Activated CD4-positive, alpha-beta T cell treated with anti-CD3 and anti-CD28 coated beads for 36 hours (primary cell): ENCODE measurements at places on chromosomes 11 and 22.
A peak's percentile ranks its signal among the peaks of the same experiment; 100 is the strongest.

DNA sequence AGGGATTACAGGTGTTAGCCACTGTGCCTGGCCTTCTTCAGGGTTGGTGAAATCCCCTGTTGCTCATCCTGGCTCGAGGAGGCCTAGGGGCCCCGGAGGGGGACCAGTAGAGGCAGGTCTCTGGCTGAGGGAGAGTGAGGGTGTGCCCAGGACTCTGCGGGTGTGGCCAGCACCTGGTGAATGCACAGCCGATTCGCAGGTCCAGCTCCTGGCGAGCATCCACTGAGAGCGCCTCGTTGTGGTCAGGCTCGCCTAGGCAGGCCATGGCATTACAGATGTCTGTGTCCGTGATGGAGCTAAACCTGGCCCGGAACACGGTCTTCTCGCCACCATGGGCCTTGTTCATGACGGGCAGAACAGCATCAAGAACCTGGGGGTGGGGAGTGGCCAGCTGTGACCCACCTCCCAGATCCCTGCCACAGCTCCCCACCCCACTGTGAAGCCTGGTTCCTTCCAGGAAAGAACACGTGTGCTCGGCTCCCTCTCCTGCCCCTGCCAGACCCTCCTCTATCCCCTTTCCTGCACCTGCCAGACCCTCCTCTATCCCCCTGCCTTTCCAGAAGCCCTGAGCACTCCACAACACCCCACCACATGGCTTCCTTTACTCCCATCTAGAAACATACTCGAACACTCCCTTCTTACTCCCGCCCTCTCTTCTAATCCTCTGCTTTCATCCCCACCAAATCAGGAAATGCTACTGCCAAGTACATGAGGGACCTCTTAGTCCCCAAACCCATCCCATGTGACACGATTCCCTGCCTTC lies 12.4 kb downstream of the TOP3B start:
- no peak for DNase-seq

- DNase-seq = no peak
These were observed 42.5 kb downstream of the DGCR2 start for GRCh38 chr22:19079691-19080090.

- peak; percentile 42 for DNase-seq
These were observed 762 bp upstream of the TBC1D22A start for GRCh38 chr22:46761539-46762237.

GRCh38 chr22:30906946-30907345 lies 61.6 kb downstream of the MORC2 start:
- DNase-seq = no peak

DNA sequence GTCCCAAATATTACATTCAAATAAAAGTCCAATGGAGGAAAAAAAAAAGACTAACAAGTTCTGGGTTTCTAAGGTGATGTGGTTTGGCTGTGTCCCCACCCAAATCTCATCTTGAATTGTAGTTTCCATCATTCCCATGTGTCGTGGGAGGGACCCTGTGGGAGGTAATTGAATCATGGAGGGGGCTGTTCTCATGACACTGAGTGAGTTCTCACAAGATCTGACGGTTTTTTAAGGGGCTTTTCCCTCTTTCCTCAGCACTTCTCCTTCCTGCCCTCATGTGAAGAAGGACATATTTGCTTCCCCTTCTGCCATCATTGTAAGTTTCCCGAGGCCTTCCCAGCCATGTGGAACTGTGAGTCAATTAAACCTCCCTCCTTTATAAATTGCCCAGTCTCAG lies 7.9 kb upstream of the MS4A2 start:
- DNase-seq = no peak

DNA sequence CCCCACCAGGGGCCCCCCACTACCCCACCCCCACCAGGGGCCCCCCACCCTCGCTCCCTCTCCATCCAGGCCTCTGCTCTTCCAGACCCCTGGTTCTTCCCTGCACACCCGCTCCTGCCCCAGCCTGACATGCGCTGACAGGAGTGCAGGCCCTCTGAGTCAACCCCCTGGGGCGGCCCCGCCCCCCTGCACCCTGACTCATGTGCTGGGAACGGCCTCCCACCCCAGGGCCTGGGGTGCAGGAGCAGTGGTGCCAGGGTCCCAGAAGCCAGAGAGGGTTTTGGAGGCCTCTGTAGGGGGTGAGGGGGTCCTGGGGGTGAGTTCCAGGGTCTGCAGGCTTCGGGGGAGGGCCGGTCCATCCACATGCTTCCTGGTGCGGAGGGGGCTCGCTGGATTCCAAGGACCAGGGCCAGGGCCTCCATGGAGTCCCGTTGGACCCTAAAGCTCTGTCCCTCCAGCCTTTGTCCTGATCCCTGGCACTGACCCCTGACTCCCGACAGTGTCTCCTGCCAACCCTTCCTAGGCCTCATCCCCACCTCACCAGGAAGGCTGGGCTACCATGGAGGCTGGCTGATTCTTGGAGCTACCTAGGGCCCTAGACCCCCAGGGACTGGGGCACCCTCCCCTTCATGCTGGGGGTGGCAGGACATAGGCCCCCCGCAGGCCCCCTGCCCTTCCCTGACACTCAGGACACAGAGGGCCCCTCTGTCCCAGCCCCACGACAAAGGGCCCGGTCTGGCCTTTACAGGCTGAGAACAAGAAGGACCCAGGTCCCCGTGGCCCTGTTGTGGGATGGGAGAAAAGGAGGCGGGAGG lies 583 bp upstream of the PKP3 start:
- DNase-seq = peak; percentile 68

- no peak for DNase-seq
These were observed 161.1 kb downstream of the BBOX1 start for GRCh38 chr11:27201454-27202302.

DNA sequence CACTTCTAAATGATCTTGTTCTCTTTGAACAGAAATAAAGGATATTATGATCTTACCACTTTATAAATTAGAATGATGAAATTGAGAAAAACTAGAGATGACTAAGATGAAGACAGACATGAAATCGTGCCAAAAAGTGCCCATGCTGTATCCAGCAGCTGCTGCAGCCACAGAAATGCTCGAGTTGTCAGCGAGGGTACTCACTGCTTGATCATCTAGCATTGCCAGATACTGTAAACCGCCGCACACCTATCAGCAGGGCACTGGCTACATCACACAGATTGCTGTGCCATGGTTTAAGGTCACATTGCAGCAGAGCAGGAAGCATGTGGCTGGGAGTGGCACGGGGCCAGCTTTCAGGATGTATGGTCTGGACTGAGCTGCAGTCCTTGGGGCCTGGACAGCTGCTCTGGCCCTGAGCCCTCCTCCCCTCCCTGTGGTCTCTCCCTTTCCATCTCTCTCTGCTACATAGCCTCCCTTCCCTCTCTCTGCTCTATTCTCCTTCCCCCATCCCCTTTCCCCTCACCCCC lies 51.0 kb upstream of the SEPTIN5 start:
- peak; percentile 31 for DNase-seq

GRCh38 chr11:44865866-44866272 lies 84.8 kb downstream of the TP53I11 start:
- DNase-seq = no peak

DNA sequence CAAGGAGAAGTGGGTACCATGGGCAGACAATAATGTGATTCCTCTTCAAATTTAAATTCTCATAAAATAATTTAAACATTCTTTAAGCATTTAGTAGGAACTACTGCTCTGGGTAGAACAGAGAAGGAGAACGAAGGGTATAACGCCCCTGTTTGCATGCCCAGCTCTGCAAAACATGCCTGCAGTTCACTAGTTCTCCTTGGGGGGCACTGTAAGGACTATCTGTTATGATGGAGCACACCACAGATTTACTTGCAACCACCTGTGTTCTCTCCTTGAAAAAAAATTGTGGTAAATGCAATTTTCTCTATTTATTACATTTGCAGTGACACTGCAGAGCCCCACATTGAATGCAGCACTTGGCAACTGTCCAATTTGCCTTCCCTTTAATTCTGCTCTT lies 100.3 kb downstream of the GUCY1A2 start:
- DNase-seq = peak; percentile 20

- no peak for DNase-seq
These were observed 4.6 kb downstream of the MOB2 start for GRCh38 chr11:1481861-1482441.

GRCh38 chr11:35655856-35656255 lies 6.7 kb upstream of the TRIM44 start:
- DNase-seq = no peak

- no peak for DNase-seq
These were observed 621.3 kb downstream of the ETS1 start for GRCh38 chr11:127965939-127966668.

GRCh38 chr11:20310596-20311394 lies 52.7 kb upstream of the HTATIP2 start:
- no peak for DNase-seq

DNA sequence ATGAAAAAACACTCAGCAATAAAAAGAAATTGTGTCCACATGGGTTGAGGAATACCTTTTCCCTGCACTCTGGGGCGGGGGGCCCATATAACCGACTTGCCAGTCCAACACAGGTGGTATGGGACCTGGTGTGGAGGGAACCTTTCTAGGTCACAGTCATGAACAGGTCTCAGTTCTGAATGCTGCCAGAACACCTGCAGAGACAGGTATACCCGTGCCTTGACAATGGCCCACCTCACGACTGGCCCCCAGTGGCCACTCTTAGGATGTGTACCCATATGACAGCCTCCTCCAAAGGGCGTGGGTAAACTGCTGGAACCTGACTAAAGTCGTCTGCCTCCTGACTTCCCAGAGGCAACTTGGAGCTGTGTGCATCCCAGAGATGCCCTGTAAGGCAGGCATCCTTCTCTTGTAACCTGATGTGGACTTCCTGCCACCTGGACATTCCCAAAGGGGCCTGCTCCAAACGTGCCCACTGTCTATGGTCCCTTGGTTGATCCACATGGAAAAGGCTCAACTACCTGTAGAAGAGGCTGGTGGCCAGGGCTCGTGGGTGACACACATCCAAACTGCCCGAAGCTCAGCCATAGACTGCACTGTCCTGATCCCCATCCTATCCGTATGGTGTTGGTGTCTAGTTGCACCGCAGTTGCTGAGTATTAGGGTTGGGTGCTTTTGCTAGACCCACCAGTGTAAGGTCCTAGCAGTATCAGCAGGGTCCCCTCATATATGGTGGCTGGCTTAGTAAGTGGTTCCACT lies 859.3 kb downstream of the BRD1 start:
- peak; percentile 36 for DNase-seq

DNA sequence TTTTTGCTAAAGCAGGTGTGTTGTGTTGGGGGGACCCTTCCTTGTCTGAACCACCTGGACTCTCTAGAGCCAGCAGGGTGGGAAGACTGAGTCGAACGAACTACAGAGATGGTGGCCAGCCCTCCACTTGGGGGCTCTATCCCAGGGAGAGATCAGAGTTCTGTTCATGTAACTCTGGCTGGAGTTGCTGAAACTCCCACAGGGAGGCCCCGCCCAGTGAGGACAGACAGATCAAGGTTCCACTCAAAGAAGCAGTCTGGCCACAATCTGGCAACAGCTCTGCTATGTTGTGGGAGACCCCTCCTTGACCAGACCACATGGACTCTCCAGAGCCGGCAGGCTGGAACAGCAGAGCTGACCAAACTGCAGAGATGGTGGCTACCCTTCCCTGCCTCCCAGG lies 20.2 kb upstream of the OR5AK2 start:
- no peak for DNase-seq
